ENCODE measurements at places on chromosomes 1 and 21.

GRCh38 chr1:231973830-231974229 lies 347.2 kb downstream of the DISC1 start:
- DNase-seq: no peak

GRCh38 chr1:165215676-165216075 lies 140.8 kb downstream of the LMX1A start:
- no peak for DNase-seq

- no peak for DNase-seq
Measured at GRCh38 chr1:42153624-42154023, 414 bp downstream of the GUCA2B start.

DNA sequence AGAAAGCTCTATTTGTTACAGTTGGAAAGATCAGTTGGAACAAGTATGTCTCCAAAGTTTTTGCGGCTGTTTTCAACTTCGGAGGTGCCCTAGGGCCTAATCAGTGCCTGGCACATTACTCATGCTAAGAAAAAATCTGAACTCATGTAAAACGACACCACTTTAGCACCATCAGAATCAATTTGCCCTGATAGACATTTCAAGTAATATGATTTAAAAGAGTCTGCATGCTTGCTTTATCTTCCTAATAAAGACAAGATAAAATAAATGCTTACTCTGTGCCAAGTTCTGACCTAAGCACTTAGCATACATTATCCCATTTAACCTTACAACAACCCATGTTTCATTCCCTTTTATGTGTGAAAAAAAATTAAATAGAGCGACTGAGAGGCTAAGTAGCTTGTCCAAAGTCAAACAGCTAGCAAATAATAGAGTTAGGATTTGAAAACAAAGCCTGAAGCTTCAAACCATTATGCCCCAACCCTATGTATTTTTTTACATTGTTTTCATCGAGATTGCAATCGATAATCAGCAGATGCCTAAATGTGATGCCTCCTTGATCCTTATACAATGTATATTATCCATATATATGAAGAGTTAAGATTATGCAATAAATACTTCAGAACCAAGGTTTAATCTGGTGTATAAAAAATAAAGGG lies 91.3 kb downstream of the DENND1B start:
- no peak for DNase-seq
